ENCODE measurements at places on chromosomes 3 and 15. TPM values are rescaled to one million over a fixed set of nuclear protein-coding genes. Genes with fewer than 3 reads are reported as not detected.
A peak's percentile ranks its signal among the peaks of the same experiment; 100 is the strongest.

- H3K36me3 ChIP-seq: no peaks in the 10 kb centered on the region
- peaks cover 22% of the 10 kb centered on the region for H3K4me1 ChIP-seq
- no peak overlapping the region for H3K27ac ChIP-seq
- H3K27me3 ChIP-seq: no peaks in the 10 kb centered on the region
Measured at GRCh38 chr15:68051907-68052306, 2.2 kb upstream of the PIAS1 start.

- H3K27me3 ChIP-seq: no peaks in the 10 kb centered on the region
- no peaks in the 10 kb centered on the region for H3K4me1 ChIP-seq
- H3K27ac ChIP-seq: no peak overlapping the region
Measured at GRCh38 chr3:145801696-145802095, 359.3 kb downstream of the PLOD2 start.

DNA sequence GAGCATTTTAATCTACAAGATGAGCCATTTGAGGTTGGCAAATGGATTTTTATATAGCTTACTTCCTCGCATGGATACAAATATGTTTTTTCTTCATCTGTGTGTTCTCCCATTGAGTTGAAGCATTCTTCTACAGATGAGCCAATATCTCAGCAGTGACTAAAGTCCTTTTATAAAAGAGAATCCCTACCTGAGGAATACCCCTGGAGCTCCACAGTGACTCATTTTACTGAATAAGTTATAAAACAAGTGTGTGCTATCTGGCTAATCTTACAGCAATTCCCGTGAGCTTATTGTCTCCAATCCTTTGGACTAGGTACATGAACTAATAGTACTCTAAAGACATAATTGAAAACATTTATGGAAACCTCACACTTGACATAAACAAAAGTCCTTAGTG is 354.2 kb upstream of the BCHE start:
- H3K36me3 ChIP-seq: no peaks in the 10 kb centered on the region
- H3K4me1 ChIP-seq: no peaks in the 10 kb centered on the region
- H3K27ac ChIP-seq: no peak overlapping the region
- no peaks in the 10 kb centered on the region for H3K27me3 ChIP-seq
- no peak for DNase-seq

DNA sequence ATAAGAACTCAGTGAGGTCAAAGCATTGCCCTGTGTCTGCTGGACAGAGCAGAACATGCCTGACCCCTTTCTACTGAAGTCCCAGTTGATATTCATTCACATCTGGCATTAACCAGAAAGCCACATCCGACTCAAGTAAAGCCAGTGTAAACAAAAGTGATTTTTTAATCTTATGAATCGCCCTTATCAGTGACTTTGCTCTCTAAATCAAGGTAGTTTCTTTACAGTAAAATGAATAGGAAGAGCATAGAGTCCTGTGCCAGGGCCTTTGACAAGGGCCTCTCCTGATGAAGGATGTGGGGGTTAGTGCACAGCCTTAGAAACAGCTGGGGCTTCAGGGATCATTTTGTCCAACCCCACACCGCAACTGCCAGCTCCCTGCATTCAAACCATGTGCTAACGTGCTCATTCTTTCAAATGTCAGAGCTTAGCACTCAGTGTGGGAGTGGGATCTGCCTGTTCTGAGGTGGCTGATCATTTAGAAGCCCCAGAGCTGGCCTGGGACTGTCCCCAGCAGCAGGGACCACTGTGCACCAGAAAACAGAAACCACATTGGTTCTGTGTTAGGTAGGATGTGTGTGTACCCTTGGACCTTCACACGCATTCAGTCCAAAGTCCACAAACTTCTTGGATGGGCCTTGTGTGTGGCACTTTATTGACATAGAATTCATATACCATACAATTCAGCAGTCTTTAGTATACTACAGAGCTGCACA is 55.3 kb downstream of the CCR4 start:
- DNase-seq: no peak
- no peak overlapping the region for H3K4me3 ChIP-seq
- no peak overlapping the region for H3K27ac ChIP-seq
- no peaks in the 10 kb centered on the region for H3K27me3 ChIP-seq
- peaks cover 44% of the 10 kb centered on the region for H3K36me3 ChIP-seq

- H3K27ac ChIP-seq: no peak overlapping the region
- no peak for DNase-seq
- no peaks in the 10 kb centered on the region for H3K27me3 ChIP-seq
- H3K4me1 ChIP-seq: no peaks in the 10 kb centered on the region
Measured at GRCh38 chr3:129106320-129106719, 15.3 kb downstream of the RAB43 start.

GRCh38 chr15:25717457-25718168 is 145.5 kb downstream of the ATP10A start:
- no peak overlapping the region for H3K27ac ChIP-seq
- DNase-seq: peak; percentile 57
- H3K4me3 ChIP-seq: no peak overlapping the region
- no peaks in the 10 kb centered on the region for H3K27me3 ChIP-seq
- H3K4me1 ChIP-seq: peaks cover 7% of the 10 kb centered on the region

- no peak for DNase-seq
- no peaks in the 10 kb centered on the region for H3K27me3 ChIP-seq
- peaks cover 2% of the 10 kb centered on the region for H3K4me1 ChIP-seq
- no peak overlapping the region for H3K4me3 ChIP-seq
Measured at GRCh38 chr3:48997102-48997635, 7.1 kb downstream of the P4HTM start.

- H3K4me1 ChIP-seq: no peaks in the 10 kb centered on the region
- H3K4me3 ChIP-seq: no peak overlapping the region
- H3K36me3 ChIP-seq: no peaks in the 10 kb centered on the region
Measured at GRCh38 chr3:33456756-33457155, 16.6 kb upstream of the UBP1 start.

SERPINI1 gene
- total RNA-seq: 1.6 TPM

RLBP1 gene
- not detected for total RNA-seq

GOLGA6L2 gene
- not detected for total RNA-seq
